8988T (cell line): ENCODE measurements at places on chromosomes 11 and 22.
A peak's percentile ranks its signal among the peaks of the same experiment; 100 is the strongest.

DNA sequence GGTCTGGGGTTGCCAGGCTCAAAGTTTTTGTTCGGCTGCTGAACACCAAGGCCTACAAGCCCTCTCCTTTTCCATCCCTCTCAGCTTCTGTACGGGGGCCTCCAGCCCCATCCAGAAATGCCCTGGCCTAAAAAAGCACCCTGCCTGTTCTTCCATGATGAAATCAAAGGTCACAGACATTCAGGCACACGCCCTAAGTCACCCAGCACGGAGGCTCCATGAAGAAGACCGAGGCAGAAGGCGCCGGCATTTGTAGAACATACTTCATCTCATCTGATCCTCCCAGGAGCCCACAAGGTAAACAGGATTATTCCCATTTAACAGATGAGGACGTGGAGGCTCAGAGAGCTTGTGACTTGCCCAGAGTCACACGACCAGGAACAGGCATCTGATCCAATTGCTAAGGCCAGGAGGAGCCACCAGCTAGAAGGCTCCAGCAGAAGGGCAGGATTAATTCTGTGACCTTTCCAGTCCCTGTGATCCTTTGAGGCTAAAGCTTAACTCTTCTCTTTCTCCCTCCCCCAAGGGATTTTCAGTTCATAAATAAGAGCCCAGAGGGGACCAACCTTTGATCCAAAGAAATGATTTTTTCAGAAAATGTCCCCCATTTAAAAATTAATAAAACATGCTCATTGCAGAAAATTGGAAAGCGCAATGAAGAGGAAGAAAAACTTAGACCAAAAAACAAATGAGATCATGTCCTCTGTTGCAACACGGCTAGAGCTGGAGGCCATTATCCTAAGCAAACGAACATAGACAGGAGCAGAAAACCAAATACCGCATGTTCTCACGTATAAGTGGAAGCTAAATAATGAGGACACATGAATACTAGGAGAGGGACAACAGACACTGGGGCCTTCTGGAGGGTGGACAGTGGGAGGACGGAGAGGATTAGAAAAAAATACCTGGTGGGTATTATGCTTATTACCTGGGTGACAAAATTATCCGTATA is 38.7 kb downstream of the CYTH4 start:
- no peak for DNase-seq

- DNase-seq = no peak
Observed at GRCh38 chr11:131602431-131602830, 232.0 kb downstream of the NTM start.

- no peak for DNase-seq
Observed at GRCh38 chr22:39409516-39410029, 10.0 kb downstream of the TAB1 start.

DNA sequence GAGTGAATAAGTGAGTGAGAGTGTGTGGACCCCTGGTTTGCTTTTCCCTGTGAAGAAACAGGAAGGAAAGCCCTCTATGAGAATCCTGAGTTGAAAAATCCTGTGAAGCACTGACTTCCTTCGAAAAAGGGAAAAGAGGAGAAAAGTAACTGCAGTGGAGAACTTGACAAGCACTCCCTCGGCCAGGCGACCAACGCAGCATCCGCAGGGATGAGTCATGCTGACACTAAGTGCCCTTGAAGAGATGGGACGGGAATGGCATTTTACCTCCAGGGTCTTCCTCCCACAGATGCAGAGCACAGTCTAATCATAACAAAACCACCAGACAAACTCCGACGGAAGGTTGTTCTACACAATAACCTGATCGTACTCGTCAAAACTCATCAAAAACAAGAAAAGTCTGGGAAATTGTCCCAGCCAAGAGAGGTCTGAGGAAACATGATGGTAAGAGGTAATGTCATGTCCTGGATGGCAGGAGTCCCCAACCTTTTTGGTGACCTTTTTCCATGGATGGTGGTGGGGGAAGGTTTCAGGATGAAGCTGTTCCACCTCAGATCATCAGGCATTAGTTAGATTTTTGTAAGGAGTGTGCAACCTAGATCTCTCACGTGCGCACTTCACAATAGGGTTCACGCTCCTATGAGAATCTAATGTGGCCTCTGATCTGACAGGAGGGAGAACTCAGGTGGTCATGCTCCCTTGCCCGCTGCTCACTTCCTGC is 132.2 kb upstream of the B3GAT1 start:
- DNase-seq = no peak

DNA sequence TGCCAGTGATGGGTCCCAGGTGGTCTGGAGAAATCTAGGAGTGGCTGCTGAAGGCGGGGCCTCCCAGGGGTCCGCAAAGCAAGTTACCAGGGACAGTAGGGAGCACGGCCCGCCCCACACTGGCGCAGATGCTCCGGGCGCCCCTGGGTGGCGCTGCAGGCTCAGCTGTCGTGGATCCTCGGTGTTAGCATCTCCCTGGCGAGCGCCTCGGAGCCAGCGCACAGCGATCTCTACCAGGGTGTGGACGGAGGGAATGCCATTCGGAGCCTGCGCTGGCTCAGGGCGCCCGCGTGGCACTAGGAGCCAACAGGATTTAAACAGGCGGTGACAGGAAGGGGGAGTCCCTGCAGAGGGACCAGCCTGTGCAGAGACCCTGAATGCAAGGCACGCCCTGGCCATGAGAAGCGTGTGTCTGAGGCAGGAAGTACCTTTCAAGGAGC is 20.2 kb downstream of the FADS3 start:
- peak; percentile 98 for DNase-seq

DNA sequence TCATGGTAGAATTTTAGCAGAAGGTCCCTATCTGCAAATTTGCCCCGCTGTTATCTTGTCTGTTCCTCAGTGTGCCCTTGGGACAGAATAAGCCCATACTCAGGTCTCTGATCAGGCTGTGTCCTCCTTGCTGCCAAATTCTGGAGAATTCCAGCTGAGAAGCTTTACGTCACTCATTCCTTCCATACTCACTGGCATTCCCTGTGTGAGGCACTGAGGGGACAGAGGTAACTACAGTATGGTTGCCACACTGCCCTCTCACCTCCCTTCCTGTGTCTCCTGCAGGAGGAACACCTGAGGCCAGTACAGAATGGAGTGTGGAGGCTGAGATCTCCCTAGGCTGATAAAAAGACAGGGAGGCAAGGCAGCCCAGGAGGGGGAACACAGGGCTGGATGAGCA is 31.5 kb downstream of the SHISA8 start:
- no peak for DNase-seq

GRCh38 chr11:117870103-117870952 is 6.1 kb downstream of the FXYD6 start:
- DNase-seq = no peak

GRCh38 chr11:3907590-3907989 is 52.1 kb downstream of the STIM1 start:
- no peak for DNase-seq

GRCh38 chr22:49642331-49642730 is 185.3 kb downstream of the BRD1 start:
- DNase-seq = no peak

- no peak for DNase-seq
Observed at GRCh38 chr11:107970049-107970448, 38.6 kb upstream of the CUL5 start.

DNA sequence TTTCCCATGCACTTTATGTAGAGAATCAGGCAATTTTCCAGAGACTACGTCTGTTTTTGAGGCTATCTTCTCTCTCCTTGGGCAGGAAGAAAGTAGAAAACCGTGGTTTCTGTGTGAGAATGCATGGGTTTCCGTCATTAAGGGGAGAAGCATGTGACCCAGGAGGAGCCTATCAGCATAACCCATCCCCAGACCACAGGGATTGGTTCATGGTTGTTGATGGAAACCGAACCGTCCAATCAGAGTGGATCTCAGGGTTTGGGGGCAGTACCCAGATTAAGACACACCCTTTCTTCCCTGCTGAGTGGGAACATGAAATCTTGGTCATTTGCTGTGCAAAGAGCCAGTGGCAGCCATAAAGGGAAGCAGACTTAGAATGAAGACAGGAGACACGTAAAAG is 517.8 kb downstream of the MN1 start:
- DNase-seq = no peak

- no peak for DNase-seq
Observed at GRCh38 chr11:86141727-86142126, 72.8 kb upstream of the PICALM start.

DNA sequence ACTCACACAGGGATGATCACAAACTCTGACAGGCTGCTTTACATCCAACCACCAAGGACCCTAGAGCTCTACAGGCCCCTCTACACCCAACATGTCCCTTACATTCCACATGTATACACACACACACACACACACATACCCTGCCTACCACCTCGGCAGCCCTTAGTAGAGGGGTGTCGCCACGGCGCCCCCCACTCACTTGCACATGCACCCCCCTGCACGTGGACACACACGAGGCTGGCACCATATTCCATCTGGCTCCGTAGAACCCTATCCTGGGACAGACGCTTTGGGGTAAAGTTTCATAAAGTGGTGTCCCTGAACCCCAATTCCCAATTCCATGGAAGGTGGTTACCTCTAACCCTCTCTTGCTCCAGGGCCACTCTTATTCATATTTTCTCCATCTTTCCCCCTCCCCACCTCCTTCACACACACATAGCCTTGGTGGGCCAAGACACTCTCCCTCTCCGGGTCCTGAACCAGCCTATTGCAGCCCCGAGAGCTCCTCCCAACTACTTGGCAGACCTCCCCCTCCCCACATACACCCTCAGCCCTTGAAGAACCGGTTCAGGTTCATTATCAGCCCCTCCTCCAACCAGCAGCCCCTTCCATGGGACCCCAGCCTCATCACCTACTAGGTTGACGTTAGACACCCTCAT is 809 bp downstream of the PDE2A start:
- DNase-seq = no peak

DNA sequence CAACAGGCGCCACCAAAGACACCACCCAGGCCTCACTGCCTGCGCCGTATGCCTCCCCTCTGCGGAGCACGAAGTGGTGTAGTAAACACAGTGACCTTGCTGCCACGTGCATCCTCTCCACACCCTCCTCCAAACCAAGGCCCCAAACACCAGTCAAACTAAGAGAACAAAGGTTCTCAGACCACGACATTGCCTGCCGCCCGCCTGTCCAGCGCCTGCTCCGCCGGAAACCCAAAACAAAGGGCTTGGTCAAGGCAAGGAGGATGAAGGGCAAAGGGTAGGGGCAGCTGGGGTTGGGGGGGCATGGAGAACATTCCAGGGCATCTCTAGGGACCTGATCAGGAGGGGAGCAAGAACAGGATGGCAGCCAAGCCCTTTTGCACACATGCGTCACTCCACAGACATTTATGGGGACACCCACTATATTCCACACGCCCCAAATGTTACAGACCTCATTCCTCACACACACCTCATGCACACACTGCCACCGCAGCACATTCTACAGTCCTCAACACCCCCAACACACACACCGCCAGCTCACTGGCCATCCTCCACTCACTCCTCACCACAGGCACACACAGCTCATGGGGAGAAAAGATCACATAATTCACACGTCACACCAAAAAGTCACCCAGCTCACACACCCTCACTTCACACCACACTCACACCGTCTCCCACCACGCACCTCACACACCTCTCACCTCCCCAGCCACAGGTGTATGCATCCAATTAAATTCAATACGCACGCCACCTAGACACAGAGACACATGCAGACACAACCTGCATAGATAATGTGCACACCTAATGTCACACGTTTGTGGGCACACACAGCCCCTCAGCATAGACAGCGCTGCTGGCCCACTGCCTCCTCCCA is 34.5 kb downstream of the PDE2A start:
- no peak for DNase-seq

GRCh38 chr11:774873-775592 is 2.3 kb downstream of the GATD1 start:
- no peak for DNase-seq

DNA sequence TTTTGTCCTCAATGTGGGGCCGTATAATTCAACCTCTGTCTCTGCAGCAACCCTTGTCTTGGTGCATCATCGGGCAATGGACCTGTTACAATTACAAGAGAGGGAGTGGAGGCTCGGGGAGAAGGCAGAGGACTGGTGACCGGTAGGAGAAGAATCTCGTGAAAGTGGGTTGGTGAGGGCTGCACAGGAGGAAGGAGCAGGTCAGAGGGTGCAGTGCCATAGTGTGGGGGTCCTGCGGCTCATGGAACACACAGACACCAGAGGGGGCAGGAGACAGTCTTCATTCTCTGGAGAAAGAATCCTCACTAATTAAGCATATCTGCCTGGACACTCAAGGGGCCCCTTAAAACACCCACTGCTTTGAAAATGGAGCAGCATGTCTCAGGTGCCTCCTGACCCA is 174.7 kb upstream of the B3GAT1 start:
- DNase-seq = no peak

DNA sequence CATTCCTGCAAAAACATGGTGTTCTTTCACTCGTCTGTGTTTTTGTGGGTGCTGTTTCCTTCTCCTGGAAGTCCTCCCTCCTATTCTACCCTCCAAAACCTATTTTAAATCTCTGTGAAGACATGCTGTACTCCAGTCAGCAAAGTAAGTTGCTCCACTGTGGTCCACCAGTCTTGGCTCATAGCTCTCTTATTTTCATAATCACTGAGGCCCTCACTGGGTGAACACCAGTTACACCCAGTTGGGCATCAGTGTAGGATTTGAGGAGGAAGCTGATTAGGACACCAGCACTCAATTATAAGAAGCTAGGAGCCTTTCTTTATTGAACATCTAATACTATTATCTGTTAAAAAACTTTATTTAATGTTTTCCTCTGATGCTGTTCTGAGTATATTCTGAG is 23.9 kb upstream of the EED start:
- no peak for DNase-seq

- DNase-seq = no peak
Observed at GRCh38 chr11:71284525-71285092, 32.2 kb upstream of the SHANK2 start.

- DNase-seq = no peak
Observed at GRCh38 chr22:19933341-19934241, 8.0 kb upstream of the COMT start.

DNA sequence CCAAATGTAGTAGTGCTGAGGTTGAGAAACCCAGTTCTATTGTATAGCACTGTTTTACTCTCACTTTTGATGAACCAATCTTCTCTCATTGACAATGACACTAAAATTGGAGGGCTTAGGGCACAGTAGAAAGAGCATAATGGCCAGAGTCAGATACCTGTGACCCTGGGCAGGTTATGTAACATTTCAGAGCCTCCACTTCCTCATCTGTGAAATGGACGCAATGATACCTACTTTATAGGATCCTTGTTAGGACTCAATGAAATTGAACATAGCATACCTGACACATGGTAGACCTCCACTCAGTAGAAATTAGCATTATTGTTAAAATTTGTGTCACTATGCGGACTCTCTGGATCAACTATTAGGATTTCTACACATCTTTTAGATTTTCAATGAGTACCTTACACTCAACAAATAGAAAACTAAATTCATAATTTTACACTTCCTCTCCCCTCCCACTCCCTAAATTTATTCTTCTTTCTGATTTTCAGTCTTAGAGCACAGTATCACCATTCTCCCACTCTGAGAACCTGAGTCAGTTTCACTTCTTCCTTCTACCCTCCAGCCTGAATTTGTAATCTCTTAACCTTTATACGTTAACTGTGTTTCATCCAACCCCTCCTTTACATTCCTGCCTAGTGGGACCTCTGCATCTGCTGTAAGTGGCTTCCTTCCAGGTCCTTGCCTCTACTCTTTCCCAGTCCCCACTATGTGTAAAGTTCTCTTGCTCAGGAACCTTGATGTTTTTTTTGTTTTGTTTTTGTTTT is 78.3 kb downstream of the MICAL2 start:
- no peak for DNase-seq
